Activated CD4-positive, alpha-beta T cell treated with anti-CD3 and anti-CD28 coated beads, Interleukin-2, Interleukin-6, amounts not matched to agents 100 ng/mL and 50 ng/mL, durations not matched to agents 16 hours and 8 hours (primary cell): ENCODE measurements at places on chromosomes 3 and 15.

GRCh38 chr3:122101646-122102045, 46.5 kb downstream of the CD86 start:
- peak; percentile 87 for DNase-seq

- DNase-seq: no peak
Observed at GRCh38 chr15:29921130-29921601, 98.9 kb upstream of the TJP1 start.

GRCh38 chr3:17840126-17840525, 97.7 kb upstream of the TBC1D5 start:
- DNase-seq: no peak

- no peak for DNase-seq
Observed at GRCh38 chr3:53643757-53644156, 149.3 kb downstream of the CACNA1D start.

- DNase-seq: no peak
Observed at GRCh38 chr3:101122681-101123080, 129.5 kb upstream of the ABI3BP start.

GRCh38 chr15:57090496-57090859, 172.0 kb downstream of the TCF12 start:
- no peak for DNase-seq

DNA sequence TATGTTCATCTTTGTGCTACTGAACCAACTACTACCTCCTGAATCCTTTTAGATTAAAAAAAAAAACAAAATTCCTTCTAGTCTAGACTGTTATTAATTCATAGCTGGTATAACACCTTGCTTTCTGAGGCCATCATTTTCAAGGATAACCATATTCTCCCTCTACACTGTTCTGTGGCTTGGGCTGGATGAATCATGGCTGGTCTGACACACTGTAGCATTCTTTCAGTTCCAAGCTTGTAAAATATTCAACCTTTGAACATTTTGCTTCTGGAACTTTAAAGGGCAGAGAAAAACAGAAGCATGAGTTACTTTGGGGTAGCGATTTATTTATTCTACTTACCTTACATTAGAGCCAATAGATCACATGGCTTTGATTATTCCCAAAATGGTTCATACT, 7.6 kb downstream of the HSPBAP1 start:
- no peak for DNase-seq

DNA sequence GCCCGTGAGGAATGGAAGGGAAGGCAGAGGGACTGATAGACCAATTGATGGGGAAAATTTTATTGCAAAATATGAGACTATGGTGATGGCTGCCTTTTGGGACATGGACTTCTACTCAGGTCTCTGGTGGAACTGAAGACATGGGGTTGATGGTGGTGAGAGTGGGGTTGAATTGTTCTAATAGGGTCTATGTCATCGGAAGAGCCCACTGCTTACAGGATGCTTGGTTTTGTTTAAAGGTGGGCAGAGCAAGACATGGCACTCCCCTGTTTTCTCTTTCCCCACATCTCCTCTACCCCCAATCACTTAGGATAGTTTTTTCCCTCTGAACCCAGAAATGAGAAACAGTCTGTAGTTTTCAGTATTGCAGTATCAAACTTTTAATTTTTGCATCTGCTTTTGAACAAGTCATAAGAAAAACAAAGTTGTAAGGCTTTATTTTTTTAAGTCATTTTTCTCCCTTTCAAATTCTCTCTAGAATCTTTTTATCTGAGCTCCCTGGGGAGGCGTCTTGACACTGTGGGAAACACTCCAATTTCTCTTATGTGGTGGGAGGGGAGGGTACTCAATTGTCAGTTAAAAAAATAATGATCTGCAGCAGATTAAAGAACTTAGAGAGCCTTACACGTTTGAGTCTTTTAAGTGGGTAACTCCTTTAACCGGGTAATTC, 276.2 kb upstream of the TBC1D5 start:
- no peak for DNase-seq

GRCh38 chr3:84904816-84905555, 53.8 kb upstream of the CADM2 start:
- DNase-seq: no peak

DNA sequence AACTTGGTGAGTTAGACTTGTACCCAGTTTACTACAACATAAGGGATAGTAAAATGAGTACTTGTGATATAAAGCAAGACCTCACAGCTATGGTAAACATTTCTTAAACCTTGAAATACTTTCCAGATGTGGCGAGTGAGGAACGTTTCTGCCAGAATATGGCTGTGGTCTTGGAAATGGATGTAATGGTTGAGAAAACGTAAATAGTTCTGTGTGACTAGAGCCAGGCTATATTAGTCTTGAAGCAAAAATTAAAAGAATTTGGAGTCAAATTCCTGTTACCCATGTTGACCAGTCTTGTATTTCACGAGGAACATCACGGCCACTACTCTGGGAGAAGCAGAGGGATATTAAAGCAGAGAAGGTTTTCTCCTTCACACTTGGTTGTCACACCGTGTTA, 15.3 kb downstream of the OR4F15 start:
- no peak for DNase-seq

- DNase-seq: peak; percentile 8
Observed at GRCh38 chr15:69415381-69415780, 1.2 kb downstream of the KIF23 start.

GRCh38 chr3:37124435-37124834, 49.9 kb downstream of the LRRFIP2 start:
- no peak for DNase-seq

DNA sequence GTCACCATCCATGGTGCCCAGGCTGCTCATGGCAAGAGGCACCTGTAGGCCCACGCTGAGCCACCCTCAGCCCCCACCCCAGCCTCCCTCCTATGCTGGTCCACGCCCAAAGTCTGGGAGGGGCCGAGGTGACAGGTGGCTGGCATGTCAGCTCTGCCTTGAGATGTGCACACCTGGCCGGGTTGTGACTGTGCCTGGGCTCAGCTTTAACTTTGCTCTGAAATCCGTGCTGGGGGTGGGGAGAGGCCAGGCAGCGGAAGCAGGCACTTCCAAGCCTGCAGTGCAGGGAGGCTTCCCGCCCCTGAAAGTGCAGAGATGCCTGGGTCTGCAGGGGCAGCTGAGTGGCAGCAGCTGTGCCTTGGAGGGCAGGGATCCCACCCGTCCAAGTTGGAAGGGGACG, 1124.8 kb downstream of the SI start:
- DNase-seq: no peak

DNA sequence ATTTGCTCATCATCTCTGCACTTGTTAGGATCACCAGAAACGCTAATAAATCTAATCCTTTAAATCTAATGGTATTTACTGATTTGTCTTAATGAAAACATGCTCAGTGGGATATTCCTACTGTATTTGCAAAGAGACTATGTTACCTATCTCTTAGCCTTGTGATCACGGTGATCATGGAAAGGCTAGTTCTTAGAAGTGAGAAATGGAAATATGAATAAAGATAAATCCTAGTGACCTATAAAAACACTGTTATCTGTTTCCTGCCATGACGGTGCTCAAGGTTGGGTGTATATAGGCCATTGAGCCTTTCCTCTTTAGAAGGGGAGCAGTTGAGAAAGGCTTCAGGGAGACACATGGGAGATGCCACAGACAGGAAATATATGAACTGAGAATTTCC, 116.3 kb downstream of the THRB start:
- DNase-seq: no peak

- DNase-seq: no peak
Observed at GRCh38 chr3:5136919-5137429, 14.9 kb downstream of the ARL8B start.

GRCh38 chr3:16286751-16287543, 21.9 kb downstream of the OXNAD1 start:
- no peak for DNase-seq

DNA sequence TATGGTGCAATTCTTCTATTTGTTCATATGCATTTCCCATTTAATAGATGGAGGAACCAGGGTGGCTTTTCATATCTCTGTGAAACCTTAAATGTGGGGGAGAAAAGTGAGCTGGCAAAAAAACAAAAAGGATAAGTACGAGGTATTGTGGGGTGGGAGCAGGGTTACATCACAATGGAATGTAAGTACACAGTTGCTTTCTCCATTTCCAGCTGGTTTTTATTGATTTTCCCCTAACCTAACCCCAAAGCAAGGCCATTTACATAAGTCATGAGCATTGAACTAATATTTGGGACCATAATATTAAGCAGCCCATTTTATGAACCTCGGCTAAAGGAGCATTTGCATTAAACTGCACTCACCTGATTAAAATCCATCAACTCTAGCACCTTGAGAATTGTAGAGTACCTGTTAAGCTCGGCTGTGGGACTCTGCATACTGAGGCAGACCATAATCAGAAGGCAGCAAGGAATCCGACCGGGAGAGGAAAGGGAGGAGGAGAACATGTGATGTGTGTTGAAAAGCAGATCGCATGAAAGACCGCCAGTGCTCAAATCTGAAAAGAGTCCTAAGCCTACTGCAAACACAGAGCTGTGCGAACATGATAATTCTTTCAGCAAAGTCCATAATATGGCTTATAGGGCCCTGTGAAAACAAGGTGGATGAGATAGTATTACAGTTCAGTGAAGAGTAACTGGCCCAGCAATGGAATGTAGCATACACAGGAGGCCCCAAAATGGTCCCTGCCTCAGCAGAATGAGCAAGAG, 513.4 kb downstream of the FHIT start:
- no peak for DNase-seq

DNA sequence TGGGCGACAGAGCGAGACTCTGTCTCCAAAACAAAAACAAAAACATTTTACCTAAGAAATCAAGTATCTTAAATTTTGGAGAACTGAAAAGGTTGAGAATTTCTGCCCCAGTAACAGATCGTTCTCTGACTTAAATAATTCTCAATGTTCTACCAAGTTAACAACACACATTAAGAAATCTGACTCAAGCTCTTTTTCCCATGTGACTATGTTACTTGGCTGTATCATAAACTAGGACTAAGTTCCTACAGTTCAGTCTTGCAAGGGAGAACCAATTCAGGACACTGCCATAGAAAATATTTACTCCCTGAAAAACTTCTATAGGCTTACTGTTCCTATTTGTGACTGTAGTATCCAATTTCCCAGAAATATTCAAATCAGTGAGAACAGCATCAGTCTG, 20.9 kb upstream of the USF3 start:
- DNase-seq: no peak

DNA sequence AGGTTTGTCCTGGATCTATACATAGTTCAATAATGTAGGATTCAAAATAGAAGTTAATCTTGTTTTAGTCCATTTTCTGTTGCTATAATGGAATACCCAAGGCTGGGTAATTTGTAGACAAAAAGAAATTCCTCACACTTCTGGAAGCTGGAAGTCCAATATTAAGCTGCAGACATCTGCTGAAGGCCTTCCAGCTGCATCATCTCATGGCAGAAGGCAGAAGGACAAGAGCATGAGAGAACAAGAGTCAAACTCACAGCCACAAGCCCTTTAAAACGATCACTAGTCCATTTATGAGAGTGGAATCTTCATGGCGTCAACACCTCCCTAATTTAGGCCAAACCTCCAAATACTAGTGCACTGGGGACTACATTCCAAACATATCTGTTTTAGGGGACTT, 669.3 kb downstream of the ROBO2 start:
- DNase-seq: no peak

DNA sequence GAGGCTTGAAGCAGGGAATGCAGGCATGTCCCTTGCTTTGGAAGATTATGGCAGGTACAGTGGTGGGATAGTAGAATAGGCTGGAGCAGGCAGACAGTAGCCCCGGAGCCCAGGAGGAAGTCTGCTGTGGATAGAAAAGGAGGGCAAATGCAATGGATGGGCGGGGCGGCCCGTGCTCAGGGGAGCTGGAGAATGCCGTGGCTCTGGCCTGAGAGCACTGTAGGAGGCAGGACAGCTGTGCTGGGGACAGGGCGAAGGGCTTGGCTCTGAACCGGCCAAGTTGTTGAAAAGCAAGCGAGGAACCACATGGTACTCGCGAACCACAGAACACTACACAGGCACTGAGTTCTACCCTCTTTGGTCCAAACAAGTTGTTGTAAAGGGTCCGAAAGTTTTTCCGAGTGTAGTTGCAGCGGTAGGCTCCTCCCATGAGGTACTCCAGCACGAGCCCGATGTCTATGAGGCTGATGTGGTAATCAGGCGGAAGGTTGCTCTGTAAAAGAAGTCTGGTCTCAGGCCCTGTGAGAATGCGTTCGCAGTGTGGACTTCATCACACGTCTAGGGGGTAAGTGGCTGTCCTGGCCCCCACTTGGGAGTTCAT, 54.7 kb downstream of the TRPM1 start:
- no peak for DNase-seq

- DNase-seq: peak; percentile 81
Observed at GRCh38 chr15:101499863-101500713, 10.6 kb upstream of the PCSK6 start.

DNA sequence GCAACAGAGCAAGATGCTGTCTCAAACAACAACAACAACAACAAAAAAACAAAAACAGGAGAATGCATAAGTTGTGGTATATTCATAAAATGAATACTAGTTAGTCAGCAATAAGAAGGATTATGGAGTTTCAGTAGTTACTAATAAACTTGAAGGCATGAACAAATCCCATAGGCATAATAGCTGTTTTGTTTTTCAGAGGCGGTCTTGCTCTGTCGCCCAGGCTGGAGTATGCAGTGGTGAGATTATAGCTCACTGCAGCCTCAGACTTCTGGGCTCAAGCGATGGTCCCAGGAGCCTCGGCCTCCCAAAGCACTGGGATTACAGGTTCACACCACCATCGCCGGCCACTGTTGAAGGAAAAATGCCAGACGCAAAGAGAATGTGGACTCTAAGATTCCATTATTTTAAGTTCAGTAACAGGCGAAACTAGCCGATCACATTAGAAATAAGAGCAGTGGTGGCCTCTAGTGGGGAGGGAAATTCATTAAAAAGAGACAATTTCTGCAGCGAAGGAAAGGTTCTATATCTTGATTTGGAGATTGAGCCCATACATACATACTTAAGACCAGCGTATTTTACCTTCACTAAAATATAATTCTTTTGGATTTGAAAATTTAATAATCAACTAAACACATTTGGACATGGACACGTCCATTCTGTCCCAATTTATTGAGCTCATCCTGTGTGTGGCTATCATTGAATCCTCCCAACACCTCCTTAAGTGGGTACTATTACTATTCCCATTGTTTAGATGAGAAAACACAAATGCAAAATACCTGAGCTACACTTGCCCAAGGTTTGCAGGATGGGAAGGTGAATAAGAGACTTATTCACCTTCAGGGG, 27.4 kb upstream of the HDAC11 start:
- peak; percentile 62 for DNase-seq

GRCh38 chr3:169865176-169865767, 4.5 kb downstream of the LRRC31 start:
- no peak for DNase-seq

DNA sequence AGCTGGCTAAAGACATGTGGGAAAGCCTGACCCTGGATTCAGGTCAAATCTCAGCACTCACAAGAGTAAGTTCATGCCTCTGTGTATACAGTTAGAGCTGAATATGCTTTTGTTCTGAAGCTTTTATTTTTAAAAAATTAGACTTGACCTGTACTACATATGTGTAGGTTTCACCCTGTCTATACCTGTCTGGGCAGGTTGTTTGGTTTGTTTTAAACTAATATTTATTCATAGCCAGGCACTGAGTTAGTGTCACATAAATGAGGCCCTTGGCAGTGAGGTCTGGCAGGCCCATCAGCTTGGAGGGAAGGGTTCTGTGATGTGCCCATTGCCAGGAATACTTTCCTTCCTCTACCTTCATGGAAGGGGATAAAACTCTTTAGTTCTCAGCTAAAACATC, 1.9 kb downstream of the DNAJA4 start:
- DNase-seq: no peak

GRCh38 chr3:54888162-54888561, 39.7 kb downstream of the LRTM1 start:
- DNase-seq: no peak
